Activated B cell treated with CpG ODN at 0.5 μM for 24 hours (primary cell): ENCODE measurements at places on chromosomes 3 and 15. TPM values are rescaled to one million over a fixed set of nuclear protein-coding genes. Genes with fewer than 3 reads are reported as not detected.

PATL2 gene
- 19.8 and 27.2 TPM in 2 replicates for total RNA-seq

GRCh38 chr3:8325306-8325705 is 176.3 kb upstream of the LMCD1 start:
- DNase-seq = no peak
- no peaks in the 10 kb centered on the region for H3K27me3 ChIP-seq
- H3K4me1 ChIP-seq = peaks cover 12% of the 10 kb centered on the region
- H3K36me3 ChIP-seq = no peaks in the 10 kb centered on the region
- H3K4me3 ChIP-seq = no peak overlapping the region

DNA sequence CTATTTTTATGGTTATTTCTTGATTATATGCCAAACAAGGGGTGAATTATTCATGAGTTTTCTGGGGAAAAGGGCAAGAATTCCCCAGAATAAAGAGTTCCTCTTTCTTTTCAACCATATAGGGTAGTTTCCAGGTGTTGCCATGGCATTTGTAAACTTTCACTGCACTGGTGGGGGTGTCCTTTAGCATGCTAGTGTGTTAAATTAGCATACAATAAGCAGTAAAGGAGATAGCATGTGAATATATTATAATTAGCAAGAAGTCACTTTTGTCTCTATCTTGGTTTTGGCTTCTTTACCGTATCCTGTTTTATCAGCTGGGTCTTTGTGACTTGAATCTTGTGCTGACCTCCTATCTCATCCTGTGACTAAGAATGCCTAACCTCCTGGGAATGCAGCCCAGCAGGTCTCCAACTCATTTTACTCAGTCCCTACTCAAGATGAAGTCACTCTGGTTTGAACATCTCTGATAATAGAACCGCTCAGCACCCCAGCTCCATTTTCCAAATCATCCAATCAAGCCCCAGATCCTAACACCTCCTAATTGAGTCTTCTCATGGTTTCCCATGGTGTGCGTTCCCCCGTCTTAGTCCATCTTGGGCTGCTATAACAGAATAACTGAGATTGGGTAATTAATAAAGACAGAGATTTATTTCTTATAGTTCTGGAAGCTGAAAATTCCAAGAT is 3.4 kb upstream of the SELENOT start:
- DNase-seq = no peak
- H3K27ac ChIP-seq = peak overlapping the region; percentile 93
- no peaks in the 10 kb centered on the region for H3K27me3 ChIP-seq
- H3K4me3 ChIP-seq = peak overlapping the region; percentile 70

DNA sequence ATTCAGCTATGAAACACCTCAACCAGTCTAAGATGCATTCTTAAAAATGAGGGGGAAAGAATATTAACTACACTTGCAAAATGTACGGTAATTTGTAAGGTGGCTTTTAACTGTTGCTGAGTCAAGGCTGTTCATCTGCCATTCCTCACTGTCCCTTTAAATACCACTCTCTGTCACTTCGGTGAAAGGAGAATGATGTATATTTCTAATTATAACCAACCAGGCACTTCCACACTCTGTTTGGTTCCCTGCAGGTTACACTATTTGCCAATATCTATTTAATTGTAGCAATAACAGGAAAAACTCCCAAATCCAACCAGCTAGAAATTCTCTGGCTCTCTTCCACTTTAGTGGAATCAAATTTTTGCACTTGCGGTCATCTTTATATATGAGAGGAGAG is 70.5 kb upstream of the SLCO3A1 start:
- DNase-seq = no peak
- H3K27ac ChIP-seq = no peak overlapping the region
- peaks cover 5% of the 10 kb centered on the region for H3K27me3 ChIP-seq
- H3K36me3 ChIP-seq = no peaks in the 10 kb centered on the region
- no peaks in the 10 kb centered on the region for H3K4me1 ChIP-seq

DNA sequence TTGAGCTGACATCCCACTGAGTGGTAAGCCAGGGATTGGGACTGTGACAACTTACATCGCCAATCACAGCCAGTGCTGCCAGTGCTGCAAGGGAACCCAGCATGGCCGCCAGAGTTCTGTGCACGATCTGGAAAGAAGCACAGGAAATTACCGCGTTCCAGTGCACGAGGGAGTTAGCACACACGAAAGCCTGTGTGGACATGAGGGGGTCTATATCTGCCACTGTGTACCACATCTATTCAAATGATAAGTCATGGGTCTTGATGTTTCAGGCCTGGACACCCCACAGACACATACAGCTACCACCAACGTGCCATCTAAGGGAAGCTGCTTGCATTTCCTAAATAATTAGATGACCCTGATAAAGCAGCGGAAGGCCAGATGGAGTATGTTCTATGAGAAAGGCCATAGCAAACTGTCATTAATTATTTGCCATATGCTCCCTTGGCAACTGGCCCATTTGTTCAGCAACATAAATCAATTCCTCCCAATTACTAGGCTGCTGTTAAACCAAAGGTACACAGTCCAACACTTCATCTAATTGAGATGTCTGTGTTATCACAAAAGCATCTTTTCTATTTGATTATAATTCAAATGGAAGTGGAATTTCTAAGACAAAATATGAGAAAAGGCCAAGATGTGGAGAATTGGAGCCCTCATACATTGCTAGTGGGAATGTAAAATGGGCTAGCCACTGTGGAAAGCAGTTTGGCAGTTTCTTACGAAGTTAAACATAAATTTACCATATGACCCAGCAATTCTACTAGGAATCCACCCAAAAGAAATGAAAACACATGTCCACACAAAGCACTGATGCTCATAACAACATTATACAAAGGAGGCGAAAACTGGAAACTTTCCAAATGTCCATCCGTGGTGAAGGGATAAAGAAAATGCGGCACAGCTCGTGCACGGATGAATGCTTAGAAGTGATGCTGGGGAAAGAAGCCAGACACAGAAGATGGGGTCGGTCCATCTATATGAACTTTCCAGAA is 108.3 kb downstream of the OCA2 start:
- H3K4me3 ChIP-seq = no peak overlapping the region
- no peaks in the 10 kb centered on the region for H3K4me1 ChIP-seq
- H3K27ac ChIP-seq = no peak overlapping the region
- H3K27me3 ChIP-seq = no peaks in the 10 kb centered on the region

DNA sequence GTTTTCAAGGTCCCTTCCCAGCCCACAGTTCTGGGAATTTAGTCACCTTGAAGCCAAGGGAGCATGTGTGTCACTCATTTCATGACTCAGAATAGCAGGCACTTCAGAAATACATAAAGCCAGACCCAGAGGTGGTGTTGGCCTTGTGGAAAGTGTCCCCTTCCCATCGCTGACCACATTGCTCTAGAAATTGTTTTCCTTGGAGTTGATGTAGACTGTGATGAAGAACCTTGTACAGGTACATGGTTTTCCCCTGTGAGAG is 158.8 kb downstream of the SLCO3A1 start:
- H3K4me1 ChIP-seq = no peaks in the 10 kb centered on the region
- H3K27ac ChIP-seq = no peak overlapping the region
- no peaks in the 10 kb centered on the region for H3K27me3 ChIP-seq
- H3K4me3 ChIP-seq = no peak overlapping the region

- DNase-seq = no peak
- H3K27ac ChIP-seq = no peak overlapping the region
- no peaks in the 10 kb centered on the region for H3K4me1 ChIP-seq
- peaks cover 8% of the 10 kb centered on the region for H3K27me3 ChIP-seq
- no peaks in the 10 kb centered on the region for H3K36me3 ChIP-seq
Measured at GRCh38 chr15:62415498-62415897, 250.4 kb upstream of the C2CD4B start.

GRCh38 chr3:171307988-171308387 is 152.2 kb downstream of the TNIK start:
- DNase-seq = no peak
- no peak overlapping the region for H3K27ac ChIP-seq
- no peaks in the 10 kb centered on the region for H3K36me3 ChIP-seq
- H3K4me1 ChIP-seq = no peaks in the 10 kb centered on the region

GABRA5 gene
- not detected in 2 replicates for total RNA-seq

DNA sequence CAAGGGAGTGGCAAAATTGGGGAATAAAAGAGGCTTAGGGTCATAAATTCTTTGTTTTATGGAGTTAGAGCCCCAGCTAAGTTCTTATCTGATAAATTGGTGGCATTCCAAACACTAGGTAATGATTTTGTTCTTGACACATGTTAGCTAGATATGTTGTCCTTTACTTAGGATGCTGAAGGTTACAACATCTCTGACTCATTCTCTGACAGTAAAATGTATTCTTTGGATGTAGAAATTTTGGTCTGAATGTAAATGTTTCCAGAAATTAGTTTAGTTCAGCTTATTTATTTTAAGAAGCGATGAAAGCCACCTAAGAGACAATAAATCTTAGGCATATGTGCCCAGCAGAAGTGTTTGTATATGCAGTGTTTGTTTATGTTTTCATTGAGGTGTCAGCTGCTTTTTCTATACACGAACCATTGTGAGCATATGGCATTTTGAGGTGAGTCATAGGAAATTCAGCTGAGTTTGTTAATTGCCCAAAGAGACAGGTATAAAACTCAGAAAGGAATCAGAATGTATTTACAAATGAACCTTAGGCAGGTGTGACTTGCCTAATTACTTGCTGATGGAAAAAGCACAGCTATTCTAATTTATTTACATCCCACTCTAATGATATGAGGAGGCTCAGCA is 247.7 kb downstream of the AGBL1 start:
- no peaks in the 10 kb centered on the region for H3K36me3 ChIP-seq
- no peak overlapping the region for H3K4me3 ChIP-seq
- H3K27ac ChIP-seq = no peak overlapping the region
- DNase-seq = no peak

RBPMS2 gene
- total RNA-seq = 0.91 and 0.93 TPM in 2 replicates

- DNase-seq = no peak
- H3K4me1 ChIP-seq = peaks cover 41% of the 10 kb centered on the region
- peak overlapping the region; percentile 99 for H3K27ac ChIP-seq
- peaks cover 40% of the 10 kb centered on the region for H3K36me3 ChIP-seq
- no peaks in the 10 kb centered on the region for H3K27me3 ChIP-seq
- peak overlapping the region; percentile 100 for H3K4me3 ChIP-seq
Measured at GRCh38 chr3:197949191-197949777, 706 bp upstream of the RPL35A start.

DNA sequence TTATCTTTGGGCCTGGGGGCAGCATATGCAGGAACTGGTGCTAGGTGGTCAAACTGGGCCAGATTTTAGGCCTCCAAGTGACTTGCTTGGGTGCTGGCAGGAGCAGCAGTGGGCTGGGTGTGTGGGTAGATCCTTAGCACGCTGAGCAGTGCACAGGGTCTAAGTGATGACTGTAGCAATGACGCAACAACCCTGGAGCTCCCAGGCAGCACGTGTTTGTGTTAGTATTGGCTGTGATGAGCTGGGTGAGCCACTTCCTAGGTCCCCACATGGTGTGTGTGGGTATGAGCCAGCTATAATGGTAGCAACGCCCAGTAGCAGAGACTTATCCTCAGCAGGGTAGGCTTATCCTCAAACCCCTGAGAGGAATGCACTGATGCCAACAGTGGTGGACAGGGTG is 570.6 kb upstream of the ROBO1 start:
- no peak overlapping the region for H3K27ac ChIP-seq
- H3K36me3 ChIP-seq = no peaks in the 10 kb centered on the region
- no peaks in the 10 kb centered on the region for H3K27me3 ChIP-seq
- H3K4me1 ChIP-seq = no peaks in the 10 kb centered on the region

DNA sequence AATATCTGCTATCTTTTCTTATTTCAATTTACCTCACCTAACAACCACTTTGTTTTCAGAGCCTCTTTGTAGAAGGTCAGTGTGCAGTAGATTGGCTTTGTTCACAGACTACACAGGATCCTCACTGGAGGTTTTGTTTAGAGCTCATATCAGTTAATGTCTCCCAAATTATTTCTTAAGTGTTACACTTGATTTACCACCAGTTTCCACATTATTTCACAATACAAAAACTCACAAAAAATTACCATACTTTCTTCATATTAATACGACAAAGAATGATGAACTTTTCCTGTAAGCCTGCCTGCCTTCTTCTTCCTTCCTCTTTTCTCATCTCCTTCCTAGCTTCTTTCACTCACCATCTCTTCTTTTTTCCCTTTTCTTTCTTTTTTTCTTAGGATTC is 133.3 kb downstream of the ALCAM start:
- H3K4me1 ChIP-seq = peaks cover 7% of the 10 kb centered on the region
- H3K27me3 ChIP-seq = no peaks in the 10 kb centered on the region
- no peak overlapping the region for H3K4me3 ChIP-seq
- no peaks in the 10 kb centered on the region for H3K36me3 ChIP-seq

GRCh38 chr15:38588672-38589071 is 24.1 kb upstream of the RASGRP1 start:
- DNase-seq = no peak
- H3K27ac ChIP-seq = no peak overlapping the region
- no peaks in the 10 kb centered on the region for H3K27me3 ChIP-seq
- H3K4me3 ChIP-seq = no peak overlapping the region
- no peaks in the 10 kb centered on the region for H3K36me3 ChIP-seq

NT5DC2 gene
- total RNA-seq = 9.5 and 9.9 TPM in 2 replicates

- no peak for DNase-seq
- peaks cover 62% of the 10 kb centered on the region for H3K4me1 ChIP-seq
- peaks cover 42% of the 10 kb centered on the region for H3K36me3 ChIP-seq
- H3K4me3 ChIP-seq = peak overlapping the region; percentile 52
- no peaks in the 10 kb centered on the region for H3K27me3 ChIP-seq
Measured at GRCh38 chr3:56753206-56753820, 48.4 kb downstream of the ARHGEF3 start.

DNA sequence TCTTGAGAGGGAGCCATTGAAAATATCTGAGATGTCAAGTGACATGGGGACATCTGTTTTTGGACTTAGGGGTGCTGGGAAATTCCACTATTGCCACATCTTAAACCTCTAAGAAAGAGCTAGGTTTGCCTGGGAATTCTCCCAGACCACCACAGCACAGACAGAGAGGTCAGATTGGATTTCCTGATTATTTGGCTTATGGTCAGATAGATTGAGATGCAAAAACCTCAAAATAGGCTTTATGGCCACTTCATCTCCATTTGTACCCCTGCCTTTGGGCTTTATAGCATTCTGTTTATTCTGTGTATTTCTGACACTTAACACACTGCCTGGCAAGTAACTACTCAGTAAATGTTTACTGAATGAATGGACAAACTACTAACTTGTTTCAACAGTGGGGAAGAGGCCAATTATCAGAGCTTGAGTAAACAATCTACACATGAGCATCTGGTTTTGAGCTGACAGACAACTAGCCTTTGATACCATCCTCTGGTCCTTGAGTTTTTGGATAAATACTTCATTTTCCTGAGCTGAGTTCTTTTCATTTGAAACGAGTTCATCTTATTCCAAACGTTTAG is 81.8 kb downstream of the TP63 start:
- H3K27ac ChIP-seq = no peak overlapping the region
- H3K4me3 ChIP-seq = no peak overlapping the region
- no peaks in the 10 kb centered on the region for H3K36me3 ChIP-seq
- no peaks in the 10 kb centered on the region for H3K27me3 ChIP-seq
- H3K4me1 ChIP-seq = peaks cover 6% of the 10 kb centered on the region

AHSG gene
- not detected in 2 replicates for total RNA-seq
